Anterior cingulate cortex (tissue), 58 donors: ENCODE measurements at places on chromosomes 1 and 21.

GRCh38 chr1:204260601-204261197 is 46.9 kb upstream of the GOLT1A start:
- DNase-seq: no peak

DNA sequence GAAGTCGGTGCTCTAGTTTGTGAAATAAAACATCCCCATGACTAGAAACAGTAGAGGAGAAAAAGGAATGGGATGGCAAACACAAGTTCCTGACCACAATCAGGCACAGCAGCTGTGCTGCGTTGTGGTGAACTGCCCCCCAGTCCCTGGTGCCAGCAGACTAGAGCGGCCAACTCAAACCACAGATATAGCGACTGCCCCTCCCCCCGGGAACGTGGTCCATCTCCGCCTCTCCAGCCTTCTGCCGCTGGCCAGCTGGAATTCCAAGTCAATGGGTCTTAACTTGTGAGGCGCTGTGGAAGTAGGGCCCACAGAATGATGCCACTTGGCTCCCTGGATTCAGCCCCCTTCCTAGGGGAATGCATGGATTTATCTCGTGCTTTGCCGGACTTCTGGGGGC is 41.6 kb upstream of the ZNF678 start:
- DNase-seq: no peak

DNA sequence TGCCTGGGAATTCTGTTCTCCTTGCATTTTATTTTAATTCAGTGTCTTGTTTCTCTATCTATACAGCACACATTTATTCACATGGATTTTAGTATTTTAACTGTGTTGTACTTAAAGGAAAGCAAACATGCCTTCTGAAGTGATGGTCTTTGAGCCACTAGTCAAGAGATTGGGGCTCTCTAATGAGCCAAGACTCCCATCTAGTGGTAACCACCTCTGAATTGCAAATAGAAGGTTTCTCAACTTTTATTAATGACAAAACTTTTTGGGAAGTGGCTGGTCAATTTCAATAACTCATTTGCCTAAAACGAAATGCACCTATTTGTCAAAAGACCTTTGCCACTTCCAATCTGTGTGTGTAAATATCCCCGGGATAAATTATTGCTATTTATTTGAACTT is 199.6 kb downstream of the LTN1 start:
- DNase-seq: no peak

GRCh38 chr1:204198348-204199340 is 2.4 kb upstream of the KISS1 start:
- no peak for DNase-seq

DNA sequence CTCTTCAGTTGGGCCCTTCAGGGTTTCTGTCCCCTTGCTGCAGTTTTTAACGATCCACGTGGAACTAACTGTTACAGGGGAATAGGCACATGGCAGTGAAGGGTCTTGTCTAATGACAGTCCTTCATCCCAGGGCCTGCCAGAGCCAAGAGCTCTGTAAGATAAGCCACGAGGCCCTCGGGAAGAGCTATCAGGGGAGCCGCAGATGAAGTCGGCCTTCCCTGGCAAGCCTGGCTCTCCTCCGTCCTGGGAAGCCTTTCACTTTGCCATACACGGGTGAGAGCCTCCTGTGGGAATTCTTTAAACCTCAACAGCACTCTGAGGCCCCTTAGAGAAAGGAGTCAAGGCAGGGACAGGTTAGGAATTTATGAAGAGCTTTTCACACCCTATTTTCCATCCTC is 29.0 kb downstream of the ACP6 start:
- no peak for DNase-seq

GRCh38 chr1:33436557-33437285 is 5.8 kb upstream of the PHC2 start:
- DNase-seq: no peak

DNA sequence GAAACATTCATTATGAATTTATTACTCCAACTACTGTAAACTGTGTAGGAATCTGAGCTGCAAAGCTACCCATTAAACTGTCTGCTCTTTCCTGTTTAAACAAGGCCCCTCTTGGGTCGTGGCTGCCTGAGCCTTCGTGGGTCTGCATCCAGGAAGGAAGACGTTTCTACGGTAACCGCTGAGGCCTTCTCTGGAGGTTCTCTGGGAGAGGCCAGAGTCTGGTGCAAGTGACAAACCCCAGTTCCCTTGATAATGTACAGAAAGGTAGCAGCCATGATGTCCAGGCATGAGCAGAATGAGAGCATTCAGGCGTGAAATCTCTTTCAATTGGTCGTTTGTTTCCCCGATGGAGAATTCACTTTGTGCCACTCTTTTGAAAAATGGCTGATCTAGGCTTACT is 350.2 kb downstream of the PLPP3 start:
- DNase-seq: no peak
